Stimulated activated CD8-positive, alpha-beta memory T cell treated with anti-CD3 and anti-CD28 coated beads, Interleukin-15, amount 100 ng/mL, for 1 hour (primary cell): ENCODE measurements at places on chromosomes 6 and 20.

GRCh38 chr6:118908441-118908840, 14.5 kb downstream of the ASF1A start:
- no peak for DNase-seq

DNA sequence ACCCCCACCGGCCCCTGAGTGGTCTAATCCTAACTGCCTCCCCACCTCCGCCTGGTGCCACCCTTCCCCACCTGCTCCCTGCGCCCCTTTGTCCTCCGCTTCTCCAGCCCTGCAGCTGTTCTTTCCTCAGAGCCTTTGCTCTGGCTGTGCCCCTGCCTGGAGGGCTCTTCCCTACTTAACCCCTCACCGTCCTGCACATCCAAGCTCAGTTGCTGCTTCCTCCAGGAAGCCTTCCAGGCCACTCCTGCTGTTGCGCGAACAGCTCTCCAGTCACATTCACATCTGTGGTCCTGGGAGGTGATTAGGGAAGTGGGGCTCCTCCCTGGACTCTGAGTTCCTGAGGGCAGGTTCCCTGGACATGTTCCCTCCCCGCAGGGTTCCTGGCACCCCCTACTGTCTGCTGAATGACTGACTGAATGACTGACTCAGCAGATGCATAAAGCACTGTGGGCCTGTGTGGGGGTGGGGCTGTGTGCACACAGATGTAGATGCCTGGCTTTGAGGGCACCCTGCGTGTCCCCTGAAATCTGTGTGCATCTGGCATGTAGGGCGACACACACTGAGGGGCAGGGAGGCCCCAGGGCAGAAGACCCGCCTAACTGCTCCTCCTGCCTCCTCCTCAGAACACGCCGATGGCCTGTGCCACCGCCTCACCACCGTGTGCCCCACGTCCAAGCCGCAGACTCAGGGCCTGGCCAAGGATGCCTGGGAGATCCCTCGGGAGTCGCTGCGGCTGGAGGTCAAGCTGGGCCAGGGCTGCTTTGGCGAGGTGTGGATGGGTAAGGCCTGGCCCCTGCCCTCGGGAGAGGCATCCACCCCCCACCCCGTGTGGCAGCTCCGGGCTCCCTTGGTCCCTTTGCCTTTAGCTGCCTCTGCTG, 51.4 kb downstream of the SRC start:
- DNase-seq, result no peak

- DNase-seq, result no peak
These were observed 86.0 kb upstream of the IYD start for GRCh38 chr6:150282806-150283205.

GRCh38 chr6:167669870-167670802, 156.6 kb upstream of the AFDN start:
- no peak for DNase-seq

DNA sequence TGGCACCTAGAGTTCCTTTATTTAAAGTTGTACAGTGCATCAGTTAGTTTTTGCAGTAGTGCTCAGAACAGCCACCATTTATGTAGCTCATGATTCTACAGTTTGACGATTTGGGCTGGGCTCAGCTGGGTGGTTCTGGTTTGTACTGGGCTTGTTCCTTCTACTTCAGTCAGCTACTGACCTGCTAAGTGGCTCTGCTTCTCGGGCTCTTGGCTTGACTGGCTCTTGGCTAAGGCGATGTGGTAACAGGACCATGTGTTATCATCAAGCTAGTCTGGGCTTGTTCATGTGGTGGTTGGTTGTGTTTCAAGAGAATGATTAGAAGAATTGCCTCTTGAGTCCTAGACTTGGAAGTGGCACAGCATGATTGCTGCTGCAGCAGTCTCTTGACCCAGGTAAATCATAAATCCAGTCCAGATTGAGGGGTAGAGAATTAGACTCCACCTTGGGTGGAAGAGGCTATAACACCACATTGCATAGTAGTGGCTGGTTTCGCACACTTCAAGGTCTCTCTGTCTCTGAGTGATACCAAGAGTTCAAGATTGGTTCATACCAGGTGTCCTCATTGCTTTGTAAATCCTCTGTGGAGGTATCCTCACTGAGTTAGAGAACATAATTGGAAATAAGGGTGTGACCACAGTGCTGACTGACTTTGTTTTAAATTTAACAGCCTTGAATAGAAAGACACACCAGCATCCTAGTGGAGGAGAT, 253.0 kb downstream of the ARID1B start:
- no peak for DNase-seq

DNA sequence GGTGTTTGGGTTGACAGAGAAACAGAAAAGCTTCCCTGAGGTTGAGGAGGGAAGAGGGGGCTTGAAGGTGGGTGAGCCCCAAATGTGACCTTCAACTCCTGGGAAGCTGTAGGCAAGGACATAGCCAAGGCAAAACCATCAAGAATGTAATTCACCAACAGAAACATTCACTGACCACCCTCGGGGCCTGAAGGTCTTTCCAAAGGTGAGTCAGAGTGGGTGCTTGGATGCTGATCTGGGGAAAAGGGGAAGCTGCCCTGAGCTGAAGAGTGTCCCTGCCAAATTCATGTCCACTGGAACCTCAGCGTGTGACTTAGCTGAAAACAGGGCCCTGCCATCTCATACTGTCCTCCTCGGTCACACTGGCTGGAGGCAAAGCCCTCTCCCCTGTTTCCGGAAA, 234.2 kb upstream of the SULF2 start:
- DNase-seq, result no peak

DNA sequence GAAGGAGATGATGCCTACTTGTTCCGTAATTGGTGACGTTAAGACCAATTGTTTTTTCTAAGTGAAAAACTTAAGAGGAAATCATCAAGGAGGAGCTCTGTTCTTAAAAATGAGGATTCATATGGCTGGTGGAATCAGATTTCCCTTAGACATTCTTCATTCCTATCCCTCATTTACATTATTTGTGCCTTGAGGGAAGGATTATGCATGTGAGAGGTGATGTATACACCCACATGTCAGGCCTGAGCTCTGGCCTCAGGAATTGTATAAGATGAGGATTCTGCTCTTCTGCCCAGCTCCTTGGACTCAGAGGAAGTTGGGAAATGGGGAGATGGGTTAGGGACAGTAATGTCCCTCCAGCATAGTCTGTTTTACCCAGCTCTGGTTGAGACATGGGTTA, 42.3 kb downstream of the SCP2D1 start:
- DNase-seq, result no peak

DNA sequence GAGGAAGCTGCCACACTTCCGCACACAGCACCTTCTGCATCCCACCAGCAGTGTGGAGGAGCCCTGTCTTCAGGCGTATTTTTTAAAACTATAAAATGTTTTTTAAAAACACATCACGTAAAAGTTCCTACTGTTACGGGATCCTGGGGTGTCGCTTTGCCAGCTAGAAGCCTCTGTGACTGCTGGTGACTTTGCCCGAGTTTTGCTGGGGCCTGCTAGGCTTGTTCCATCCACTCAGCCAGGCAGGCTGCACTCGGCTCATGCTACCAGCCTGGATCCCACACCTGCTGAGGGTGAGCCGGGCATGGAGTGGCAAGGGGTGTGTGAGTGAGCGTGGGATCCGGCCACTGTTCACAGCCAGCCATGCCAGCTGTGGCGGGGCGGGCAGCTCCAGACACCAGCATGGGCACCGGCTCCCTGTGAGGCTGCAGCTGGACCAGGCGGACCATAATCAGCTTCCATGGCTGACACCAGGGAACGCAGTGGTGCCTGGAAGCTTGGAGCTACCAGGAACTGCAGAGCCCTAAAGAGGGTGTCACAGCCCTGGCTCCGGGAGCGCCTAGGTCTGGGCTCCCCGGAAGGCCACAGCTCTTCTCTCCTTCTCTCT, 12.3 kb upstream of the SLCO4A1 start:
- DNase-seq, result no peak

DNA sequence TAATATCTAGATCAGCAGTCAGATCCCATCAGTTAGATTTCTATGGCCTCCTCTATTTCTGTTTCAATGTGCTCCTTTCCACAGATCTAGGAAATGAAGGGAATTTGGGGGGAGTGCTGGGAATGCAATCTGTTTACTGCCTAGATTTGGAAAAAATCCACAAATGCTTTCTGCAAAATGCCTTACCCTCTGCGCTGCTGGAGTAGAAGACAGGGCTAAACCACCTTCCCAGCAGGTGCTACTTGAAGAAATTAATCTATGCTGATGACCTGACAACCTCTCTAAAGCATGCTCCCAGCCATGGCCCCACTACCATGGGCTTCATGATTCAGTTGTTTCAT, 46.2 kb downstream of the LY86 start:
- DNase-seq, result no peak

DNA sequence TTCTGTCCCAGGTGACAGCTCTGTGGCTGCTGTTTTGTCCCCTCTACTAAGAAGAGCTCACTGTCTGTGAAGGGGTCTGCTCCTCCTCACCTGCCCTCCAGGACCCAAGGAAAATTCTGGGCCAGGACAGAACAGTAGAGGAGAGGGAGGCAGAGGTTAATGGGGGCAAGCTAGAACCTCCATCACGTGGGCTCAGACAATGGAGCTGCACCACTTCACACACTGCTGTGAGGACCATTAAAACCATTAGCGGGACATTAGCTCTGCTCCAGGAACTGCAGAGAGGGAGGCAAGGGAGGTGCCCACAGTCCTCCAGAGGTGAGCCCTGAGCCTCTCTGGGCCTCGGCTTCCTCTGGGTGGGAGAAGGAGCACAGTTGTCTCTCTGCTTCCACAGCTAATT, 78.4 kb downstream of the NOL4L start:
- no peak for DNase-seq

GRCh38 chr6:128573036-128573435, 52.6 kb upstream of the PTPRK start:
- DNase-seq, result no peak

GRCh38 chr6:126947070-126947469, 171.4 kb upstream of the RSPO3 start:
- DNase-seq, result no peak
